ENCODE measurements at places on chromosomes 4 and X.

DNA sequence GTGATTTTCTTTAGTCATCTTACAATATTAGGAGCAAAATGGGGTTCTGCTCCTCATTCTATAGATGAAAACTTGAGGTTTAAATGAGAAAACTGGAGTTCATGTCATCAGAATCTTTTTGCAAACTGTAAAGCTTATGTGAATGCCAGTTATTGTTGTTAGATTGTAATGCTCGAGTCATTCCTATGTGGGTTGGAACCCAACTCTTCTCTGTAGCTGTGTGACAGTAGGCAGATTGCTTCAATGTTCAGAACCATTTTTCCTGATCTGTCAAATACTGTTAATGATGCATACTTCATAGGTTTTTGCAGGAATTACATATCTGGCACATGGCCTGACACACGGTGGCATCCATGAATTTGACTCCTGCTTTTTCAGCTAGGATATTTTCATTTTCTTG, 178.9 kb downstream of the RAPGEF2 start:
- H3K27me3 ChIP-seq, result no peaks in the 10 kb centered on the region
- no peak overlapping the region for H3K27ac ChIP-seq
- H3K4me1 ChIP-seq, result peaks cover 29% of the 10 kb centered on the region
- DNase-seq, result no peak
- H3K36me3 ChIP-seq, result no peaks in the 10 kb centered on the region

DNA sequence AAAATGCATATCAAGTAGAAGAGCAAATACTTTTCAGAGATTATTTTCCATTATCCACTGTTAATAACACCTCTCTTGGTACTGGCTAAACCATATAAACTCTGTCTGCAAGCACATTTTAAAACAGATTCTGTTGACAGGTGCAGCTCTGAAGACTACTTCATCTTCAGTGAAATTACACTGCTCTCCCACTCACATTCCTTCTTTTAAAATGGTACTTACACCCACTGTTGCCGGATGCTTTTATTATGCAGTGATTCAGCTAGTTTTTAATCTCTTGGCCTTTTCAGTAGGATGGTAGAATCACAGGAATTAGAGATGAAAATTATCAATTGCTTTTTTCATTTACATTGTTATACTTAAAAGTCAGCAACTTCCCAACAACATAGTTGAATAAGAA, 381.6 kb downstream of the GASK1B start:
- H3K27ac ChIP-seq, result no peak overlapping the region
- H3K27me3 ChIP-seq, result no peaks in the 10 kb centered on the region
- DNase-seq, result peak; percentile 0
- H3K4me1 ChIP-seq, result no peaks in the 10 kb centered on the region
- no peaks in the 10 kb centered on the region for H3K36me3 ChIP-seq
- H3K4me3 ChIP-seq, result no peak overlapping the region

DNA sequence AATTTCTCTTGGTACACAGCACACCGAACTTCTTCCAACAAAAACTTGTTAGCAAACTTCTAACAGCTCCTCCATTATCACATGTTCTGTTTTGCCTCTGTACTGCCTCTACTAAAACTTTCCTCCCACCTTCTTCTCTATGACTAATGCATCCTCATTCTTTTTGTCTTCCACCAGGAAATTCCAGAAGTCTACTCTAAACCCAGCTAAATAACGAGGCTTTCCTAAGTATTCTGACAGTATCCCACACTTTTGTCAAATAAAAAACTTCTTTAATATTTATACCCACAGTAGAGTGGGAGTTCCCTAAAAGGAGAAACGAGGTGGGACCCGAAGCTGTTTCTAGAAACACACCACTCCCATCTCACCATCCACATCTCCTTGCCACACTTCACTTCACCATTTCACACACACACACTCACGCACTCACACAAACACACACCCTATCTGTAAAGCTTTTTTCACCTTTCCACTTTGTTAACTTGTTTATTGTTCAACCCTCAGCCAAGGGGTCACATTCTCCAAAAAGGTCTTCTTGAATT, 280.3 kb downstream of the ARAP2 start:
- no peaks in the 10 kb centered on the region for H3K27me3 ChIP-seq
- peak; percentile 68 for DNase-seq
- H3K4me3 ChIP-seq, result no peak overlapping the region
- no peaks in the 10 kb centered on the region for H3K36me3 ChIP-seq
- H3K27ac ChIP-seq, result peak overlapping the region; percentile 34

DNA sequence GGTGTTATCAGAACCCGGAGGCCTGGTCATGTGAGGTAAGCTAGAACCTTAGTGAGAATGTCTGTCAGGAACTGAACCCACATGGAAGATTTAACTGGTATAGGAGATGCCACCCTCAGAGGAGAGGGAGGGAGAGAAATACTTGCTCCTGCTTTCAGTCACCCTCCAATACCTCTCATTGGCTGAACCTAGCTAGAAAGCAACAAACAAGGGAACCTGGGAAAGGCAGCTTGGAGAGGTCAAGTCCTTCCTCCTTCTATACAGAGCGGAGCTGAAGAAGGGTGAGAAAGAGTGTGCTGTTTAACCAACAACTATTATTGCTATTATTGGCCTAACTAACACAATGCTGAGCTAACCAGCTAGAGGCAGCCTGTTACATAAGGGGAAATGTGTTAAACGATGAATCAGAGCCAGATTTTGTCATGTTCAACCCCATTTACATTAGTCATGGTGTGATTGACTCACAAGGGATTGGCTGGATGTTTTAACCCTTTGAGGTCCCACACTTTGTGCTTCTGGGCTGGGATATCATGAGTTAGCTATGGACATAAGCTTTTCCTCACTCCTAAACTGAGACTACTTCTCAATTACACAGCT, 96.5 kb upstream of the ESX1 start:
- H3K4me3 ChIP-seq, result no peak overlapping the region
- peaks cover 7% of the 10 kb centered on the region for H3K4me1 ChIP-seq
- peak; percentile 84 for DNase-seq
- H3K27me3 ChIP-seq, result no peaks in the 10 kb centered on the region
- H3K36me3 ChIP-seq, result no peaks in the 10 kb centered on the region
- peak overlapping the region; percentile 51 for H3K27ac ChIP-seq

DNA sequence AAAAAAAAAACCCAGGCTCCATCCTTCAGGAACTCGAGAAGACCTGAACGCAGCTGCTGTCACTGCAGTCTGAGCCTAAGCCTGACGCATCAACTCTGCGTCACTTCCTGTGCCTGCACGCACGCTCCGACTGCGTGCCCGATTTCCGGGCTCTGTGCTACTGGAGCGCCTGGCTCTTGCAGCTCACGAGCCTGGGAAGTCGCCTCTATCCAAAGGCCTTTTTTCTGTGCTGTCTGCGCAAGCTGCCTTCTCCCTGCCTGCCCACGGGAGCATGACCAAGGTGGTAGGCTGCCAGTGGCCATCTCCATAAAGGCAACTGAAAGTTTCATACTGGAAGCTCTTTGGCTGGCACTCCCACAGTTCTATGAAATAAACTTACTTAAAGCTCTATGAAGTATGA, 9.9 kb upstream of the GASK1B start:
- no peak for DNase-seq
- no peak overlapping the region for H3K27ac ChIP-seq
- no peaks in the 10 kb centered on the region for H3K27me3 ChIP-seq
- H3K4me3 ChIP-seq, result no peak overlapping the region

- DNase-seq, result peak; percentile 42
- no peaks in the 10 kb centered on the region for H3K4me1 ChIP-seq
- H3K27ac ChIP-seq, result no peak overlapping the region
- no peak overlapping the region for H3K4me3 ChIP-seq
These were observed 41.3 kb upstream of the ATP6AP2 start for GRCh38 chrX:40539214-40540142.

- no peaks in the 10 kb centered on the region for H3K27me3 ChIP-seq
- H3K27ac ChIP-seq, result no peak overlapping the region
- no peaks in the 10 kb centered on the region for H3K4me1 ChIP-seq
- no peak for DNase-seq
- H3K36me3 ChIP-seq, result no peaks in the 10 kb centered on the region
These were observed 523.9 kb downstream of the GLUD2 start for GRCh38 chrX:121571333-121571732.

GRCh38 chr4:138236037-138236436, 6.1 kb downstream of the SLC7A11 start:
- H3K36me3 ChIP-seq, result no peaks in the 10 kb centered on the region
- H3K27me3 ChIP-seq, result no peaks in the 10 kb centered on the region
- peak overlapping the region; percentile 92 for H3K27ac ChIP-seq
- peak; percentile 47 for DNase-seq
- H3K4me1 ChIP-seq, result peaks cover 18% of the 10 kb centered on the region
- no peak overlapping the region for H3K4me3 ChIP-seq

DNA sequence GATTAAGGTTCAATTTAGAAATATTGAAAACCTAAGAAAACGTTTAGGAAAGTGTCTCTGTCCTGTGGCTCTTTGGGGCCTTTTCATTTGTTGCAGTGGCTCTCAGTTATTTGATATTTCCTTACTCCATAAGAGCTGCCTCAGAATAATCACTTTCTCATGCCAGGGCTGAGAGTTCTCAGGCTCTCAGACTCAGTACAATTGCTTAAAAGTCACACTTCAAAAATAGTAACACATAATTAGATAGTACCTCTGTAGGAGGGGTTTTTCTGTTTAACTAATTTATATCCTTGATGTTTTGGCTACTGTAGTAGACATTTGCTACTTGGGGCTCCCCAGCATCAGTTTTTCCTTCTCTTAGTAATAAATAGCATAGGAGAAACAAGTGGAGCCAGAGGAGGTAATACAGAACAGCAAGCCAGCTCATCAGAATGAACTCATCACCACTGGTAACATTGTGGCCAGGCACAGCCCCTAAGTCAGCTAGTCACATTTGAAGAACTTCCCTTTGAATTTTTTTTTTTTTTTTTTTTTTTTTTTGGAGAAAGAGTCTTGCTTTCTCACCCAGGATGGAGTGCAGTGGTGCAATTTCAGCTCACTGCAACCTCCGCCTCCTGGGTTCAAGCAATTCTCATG, 8.0 kb upstream of the HNRNPD start:
- H3K36me3 ChIP-seq, result no peaks in the 10 kb centered on the region
- no peak for DNase-seq
- H3K4me1 ChIP-seq, result no peaks in the 10 kb centered on the region
- no peak overlapping the region for H3K4me3 ChIP-seq
- no peak overlapping the region for H3K27ac ChIP-seq

- H3K4me1 ChIP-seq, result no peaks in the 10 kb centered on the region
- no peaks in the 10 kb centered on the region for H3K36me3 ChIP-seq
- no peak overlapping the region for H3K27ac ChIP-seq
- no peak overlapping the region for H3K4me3 ChIP-seq
These were observed 10.5 kb upstream of the PAQR3 start for GRCh38 chr4:78949735-78950134.

DNA sequence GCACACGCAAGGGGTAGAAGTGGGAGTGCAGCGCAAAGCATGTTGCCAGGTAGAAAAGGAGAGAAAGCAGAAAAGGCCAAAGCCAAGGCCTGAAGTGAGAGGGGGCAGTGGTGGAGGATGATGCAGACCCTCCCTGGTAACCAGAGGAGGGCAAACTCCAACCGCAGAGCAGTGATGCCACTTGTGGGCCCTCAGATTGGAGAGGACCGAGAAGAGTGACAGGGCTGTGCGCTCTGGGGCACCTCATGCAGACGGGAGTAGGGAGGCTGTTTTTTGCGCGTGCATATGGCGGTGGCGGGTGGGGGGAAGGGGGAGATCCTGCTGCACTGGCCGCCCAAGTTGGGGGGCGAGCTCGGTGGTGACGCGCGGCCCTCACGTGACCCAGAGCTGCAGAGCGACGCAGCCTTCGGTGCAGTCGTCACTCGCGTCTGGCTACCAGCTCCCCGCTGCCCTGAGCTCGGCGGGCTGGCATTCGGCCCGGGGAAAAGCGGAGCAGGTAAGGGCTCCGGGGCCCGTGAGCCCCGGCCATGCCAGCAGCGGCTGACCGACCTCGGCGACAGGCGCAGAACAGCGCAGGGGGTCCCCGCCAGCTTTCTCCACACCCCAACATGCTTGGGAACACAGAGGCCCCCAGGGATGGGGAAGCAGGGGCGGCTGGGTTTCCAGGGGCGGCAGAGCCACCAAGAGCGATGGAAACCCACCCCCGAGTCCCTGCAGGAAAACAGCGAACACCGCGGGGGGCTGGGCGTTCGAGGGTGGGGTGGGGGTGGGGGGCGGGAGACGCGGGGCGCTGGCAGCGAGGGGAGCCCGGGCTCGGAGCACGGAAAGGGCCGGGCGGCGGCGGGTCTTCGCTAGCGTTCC, at the start of gene BEX3:
TSS of gene BEX3 (plus strand) at position 421 of the 861 bp plus-strand sequence. CDS start 984 bp downstream, outside the sequence.
- no peaks in the 10 kb centered on the region for H3K36me3 ChIP-seq
- peak within 1 kb of the TSS; percentile 71 for H3K4me3 ChIP-seq
- no peaks in the 10 kb centered on the region for H3K27me3 ChIP-seq
- H3K4me1 ChIP-seq, result no peaks in the 10 kb centered on the region
- peak within 1 kb of the TSS; percentile 94 for H3K27ac ChIP-seq

DNA sequence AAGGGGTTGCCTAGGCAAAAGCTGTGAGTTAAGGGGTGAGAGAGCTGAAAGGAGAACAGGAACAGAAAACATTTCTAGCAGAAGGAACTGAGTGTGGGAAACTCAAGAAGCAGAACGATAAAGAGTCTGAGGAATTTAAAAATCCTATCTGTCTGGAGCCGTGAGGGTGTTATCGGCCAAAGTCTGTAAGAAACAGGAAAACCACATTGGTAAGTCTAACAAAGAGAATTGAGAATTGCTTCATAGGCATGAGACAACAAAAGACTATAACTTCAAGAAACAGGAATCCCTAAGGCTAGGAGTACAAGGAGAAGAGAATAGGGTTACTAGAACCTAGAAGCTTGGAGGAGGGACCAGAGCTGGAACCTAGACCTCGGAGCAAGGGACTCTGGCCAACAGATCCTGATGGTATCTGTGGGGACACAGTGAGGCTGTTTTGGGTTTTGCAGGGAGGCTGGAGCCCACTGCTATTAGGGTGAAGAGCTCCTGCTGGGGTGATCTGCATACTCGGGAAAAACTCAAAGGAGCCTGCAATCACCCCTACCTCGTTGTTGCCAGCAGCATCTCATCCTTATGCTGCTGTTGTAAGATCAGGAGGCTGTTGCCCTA, 175.6 kb downstream of the FBXO8 start:
- no peak overlapping the region for H3K4me3 ChIP-seq
- H3K4me1 ChIP-seq, result no peaks in the 10 kb centered on the region
- no peak overlapping the region for H3K27ac ChIP-seq
- no peaks in the 10 kb centered on the region for H3K27me3 ChIP-seq

DNA sequence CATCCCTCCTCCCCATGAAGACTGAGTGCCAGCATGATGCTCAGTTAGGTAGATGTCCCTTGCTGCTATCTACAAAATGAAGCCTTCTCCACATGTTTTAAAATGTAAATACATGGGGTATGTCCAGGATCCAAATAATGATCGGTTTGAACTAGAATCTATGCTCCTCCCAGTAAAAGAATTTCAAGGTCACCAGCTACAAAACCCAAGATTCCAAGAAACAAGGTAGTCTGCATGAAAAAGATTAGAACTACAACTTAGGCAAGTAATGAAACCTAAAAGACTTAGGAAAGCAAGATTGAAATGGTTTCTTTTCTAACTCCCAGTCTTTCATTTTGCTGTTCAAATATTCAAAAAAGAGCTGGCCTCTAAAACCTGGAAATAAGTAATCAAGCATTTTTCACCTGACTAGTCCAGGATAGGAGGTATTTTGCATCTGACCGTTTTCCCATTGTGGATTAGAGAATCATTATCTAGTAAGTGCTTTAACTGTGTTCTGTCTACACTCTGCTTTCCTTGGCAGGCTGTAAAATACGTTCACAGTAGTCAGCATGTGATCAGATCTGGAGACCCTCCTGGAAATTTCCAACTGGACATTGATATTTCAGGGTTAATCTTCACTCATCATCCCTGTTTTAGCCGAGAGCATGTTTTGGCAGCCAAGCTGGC, 57.4 kb downstream of the CC2D2A start:
- no peaks in the 10 kb centered on the region for H3K27me3 ChIP-seq
- H3K4me3 ChIP-seq, result no peak overlapping the region
- DNase-seq, result no peak
- H3K27ac ChIP-seq, result no peak overlapping the region

- no peaks in the 10 kb centered on the region for H3K36me3 ChIP-seq
- H3K27me3 ChIP-seq, result no peaks in the 10 kb centered on the region
- no peaks in the 10 kb centered on the region for H3K4me1 ChIP-seq
- H3K4me3 ChIP-seq, result no peak overlapping the region
These were observed 11.3 kb downstream of the TDO2 start for GRCh38 chr4:155914782-155915181.
